ENCODE measurements at places on chromosomes 2 and 18. TPM values are rescaled to one million over a fixed set of nuclear protein-coding genes. Genes with fewer than 3 reads are reported as not detected.

- no peak for DNase-seq
These were observed 105.4 kb upstream of the LGALSL start for GRCh38 chr2:64348386-64349130.

The PRKAG3 gene
- 0.10 TPM for total RNA-seq

GRCh38 chr2:23745726-23746105, 181.2 kb downstream of the ATAD2B start:
- no peak for DNase-seq

The ACTG2 gene
- 12.1 TPM for total RNA-seq

The SCYGR4 gene
- total RNA-seq: not detected

The KIF1A gene
- 27.4 TPM for total RNA-seq

The CNGA3 gene
- total RNA-seq: not detected

GRCh38 chr18:63303547-63303946, 16.0 kb downstream of the BCL2 start:
- DNase-seq: no peak

DNA sequence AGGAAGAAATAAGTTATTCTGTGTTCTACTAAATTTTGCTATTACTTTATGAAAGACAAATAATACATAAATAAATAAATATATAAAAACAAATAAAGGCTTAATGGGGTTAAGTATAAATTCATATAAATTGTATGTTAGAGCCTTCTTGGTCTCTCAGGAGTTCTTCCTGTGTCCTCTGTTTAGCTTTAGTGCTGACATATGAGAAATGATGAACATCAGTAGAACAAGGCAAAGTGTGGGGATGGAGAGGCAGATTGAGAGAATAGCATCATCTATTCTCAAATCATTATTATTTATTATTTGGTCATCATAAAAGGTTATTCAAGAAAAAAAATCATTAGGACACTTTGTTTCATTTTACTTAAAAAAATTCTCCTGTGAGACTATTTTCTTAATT, 468.1 kb upstream of the CHST9 start:
- no peak for DNase-seq

- no peak for DNase-seq
These were observed 344.7 kb upstream of the FIGN start for GRCh38 chr2:164080486-164080885.

DNA sequence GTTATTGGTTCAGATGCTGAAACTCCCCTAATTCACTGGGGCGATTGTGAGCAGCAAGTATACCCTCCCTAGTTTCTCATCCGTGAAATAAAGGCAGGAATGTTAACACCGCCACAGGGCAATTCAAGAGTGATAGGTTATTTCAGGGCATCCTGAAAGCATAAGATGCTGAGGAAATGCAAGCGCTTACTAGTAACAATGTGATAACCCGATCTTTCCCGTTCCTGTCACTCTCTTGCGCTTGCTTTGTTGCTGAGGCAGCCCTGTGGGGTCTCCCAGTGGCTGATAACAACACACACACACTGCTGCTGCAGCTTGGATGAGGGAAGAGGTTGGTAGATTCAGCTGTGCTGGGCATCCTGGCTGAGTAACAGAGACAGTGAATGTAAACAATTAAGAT, 259.3 kb downstream of the AGPS start:
- DNase-seq: no peak

- no peak for DNase-seq
These were observed 167.5 kb downstream of the ALK start for GRCh38 chr2:29753671-29754444.

The MC2R gene
- not detected for total RNA-seq

DNA sequence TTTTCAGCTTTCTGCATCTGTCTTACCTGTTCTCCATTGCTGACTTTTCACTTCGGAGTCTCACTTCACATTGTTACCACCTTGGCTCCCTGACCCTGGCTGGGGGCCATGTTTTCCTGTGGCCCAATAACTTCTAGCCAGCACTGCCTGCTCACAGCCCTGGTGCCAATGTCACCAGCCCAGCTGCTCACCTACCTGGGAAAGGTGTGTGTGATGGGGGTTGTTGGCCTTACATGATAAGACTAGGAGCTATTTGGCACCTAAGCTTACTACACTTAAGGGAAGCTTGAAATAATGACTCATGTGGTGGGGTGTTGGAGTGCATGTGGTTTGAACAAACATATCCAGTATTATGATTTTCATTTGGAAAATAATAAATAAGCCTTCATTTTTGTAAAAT, 37.5 kb upstream of the PGAP1 start:
- no peak for DNase-seq

DNA sequence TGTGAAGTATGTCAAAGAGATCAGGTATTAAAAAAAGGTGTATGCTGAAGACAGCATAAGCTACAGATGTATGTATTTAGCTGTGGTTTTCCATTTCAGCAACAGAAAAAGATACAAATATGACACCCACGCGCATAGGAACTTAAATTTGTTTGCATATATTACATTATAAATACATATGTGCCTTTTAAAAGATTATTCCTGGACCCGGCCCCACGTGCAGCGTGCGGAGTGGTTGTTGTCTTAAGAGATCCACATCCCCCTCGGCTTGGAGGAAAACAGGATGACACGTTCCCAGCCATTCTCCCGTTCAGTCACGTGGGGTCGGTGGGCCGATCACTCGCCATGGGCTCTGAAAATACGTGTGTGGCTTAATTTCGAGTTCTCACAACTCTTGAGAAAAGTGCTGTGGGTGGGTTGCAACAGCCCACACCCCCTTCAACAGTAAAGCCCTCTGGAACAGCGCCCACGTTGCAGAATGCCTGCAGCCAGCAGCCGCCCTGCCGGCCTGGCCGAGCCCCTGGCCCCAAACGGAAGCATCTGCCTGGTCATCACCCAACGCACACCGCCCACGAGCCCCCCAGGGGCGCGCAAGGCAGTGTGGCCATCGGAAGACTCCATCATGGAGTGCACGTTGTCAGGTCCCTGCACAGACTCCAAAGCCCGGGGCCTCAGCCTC, 18.6 kb upstream of the KCNG2 start:
- no peak for DNase-seq

- DNase-seq: no peak
These were observed 12.4 kb upstream of the DTNB start for GRCh38 chr2:25685741-25686140.
